T-helper 17 cell (primary cell): ENCODE measurements at places on chromosomes 3 and 15.

- no peak for DNase-seq
Measured at GRCh38 chr15:100944986-100945385, 25.8 kb downstream of the LRRK1 start.

DNA sequence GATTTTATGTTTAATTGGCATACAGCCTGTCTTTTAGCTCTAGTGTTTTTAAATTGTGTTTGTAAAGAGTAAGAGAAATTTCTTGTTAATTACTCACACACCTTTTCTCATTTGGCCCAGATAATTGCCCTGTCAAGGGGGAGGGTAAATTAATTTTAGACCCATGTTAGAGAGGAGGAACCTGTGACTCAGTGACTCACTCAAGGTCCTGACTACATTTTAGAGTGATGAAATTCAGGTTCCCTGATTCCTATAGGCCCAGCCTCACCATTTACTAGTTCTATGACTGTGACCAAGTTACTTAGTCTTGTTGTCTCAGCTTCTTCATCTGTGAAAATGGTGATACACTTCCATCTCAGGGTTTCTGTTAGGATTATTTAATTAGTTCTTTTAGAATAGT, 125.2 kb upstream of the DPH6 start:
- DNase-seq, result no peak

DNA sequence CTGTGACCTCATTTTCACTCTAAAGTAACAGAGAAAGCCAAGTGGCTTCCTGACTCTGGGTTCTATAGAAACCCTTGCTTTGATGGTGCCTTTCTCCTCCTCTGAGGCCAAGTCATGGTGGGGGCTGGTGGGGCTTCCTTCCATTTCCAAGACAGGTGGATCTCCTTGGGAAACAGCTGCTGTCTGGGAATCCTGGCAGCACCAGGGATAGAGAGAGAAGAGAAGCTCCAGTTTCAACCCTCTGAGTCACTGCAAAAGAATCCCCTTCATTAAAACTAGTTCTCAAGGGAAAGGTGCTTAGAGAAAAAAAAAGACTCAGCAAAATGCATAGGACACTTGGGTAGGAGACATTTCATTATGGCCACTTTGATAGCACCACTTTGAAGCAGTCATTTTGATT, 614.4 kb downstream of the FHIT start:
- no peak for DNase-seq

DNA sequence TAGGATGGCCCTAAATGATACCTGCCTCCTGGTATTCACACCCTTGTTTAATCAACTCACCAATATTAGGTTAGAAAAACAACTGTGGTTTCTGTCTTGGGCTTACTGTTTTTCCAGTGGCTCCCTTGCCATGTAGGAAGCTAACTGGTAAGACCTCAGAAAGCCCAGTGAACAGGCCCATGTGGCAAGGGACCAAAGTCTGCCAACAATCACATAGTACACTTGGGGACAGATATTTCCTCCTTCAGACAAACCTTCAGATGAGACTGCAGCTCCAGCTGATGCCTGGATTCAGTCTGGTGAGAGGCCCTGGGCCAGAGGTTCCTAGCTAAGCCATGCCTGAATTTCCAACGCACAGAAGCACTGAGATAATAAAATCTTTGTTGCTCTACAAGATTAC, 96.1 kb downstream of the GSK3B start:
- DNase-seq, result no peak

- DNase-seq, result no peak
Measured at GRCh38 chr15:68315035-68315434, 37.5 kb downstream of the FEM1B start.

GRCh38 chr15:64071931-64072765, 21.5 kb downstream of the CIAO2A start:
- DNase-seq, result no peak

GRCh38 chr3:189344996-189345395, 173.2 kb downstream of the TPRG1 start:
- DNase-seq, result no peak

DNA sequence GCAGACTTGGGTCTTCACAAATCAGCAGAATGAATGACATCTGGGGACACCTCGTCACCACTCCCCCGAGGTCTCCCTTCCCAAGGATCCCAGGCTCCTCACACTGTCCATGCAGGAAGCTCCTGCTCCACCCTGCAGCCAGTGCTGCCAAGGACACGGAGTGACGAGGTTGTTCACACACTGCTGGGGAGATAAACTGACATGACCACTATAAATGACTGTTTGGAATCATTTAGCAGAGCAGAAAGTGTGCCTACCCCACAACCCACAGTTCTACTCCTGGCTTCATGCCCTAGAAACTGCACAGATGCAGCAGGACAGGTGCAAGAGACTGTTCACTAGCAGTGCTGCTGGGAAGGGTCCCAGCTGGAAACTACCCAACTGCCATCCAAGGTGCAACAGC, 19.7 kb upstream of the PRSS50 start:
- no peak for DNase-seq

DNA sequence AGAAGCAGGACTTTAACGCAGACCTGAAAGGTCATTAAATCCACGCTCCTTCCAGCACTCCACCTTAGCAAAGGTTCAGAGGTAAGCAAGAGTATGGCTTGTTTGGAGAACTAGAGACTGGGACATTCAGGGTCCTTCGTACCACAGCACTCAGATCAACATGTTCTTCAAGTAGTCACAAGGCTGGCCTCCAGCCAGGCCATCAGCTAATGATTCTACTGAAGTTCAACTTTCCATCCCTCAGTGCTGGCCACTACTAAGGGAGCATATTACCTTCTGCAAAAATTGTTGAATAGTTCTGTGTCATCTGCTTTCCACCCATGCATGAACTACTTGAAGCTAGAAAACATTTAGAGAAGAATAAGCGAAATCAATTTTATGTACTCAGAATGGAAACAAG, 17.6 kb downstream of the CD200R1L start:
- no peak for DNase-seq

GRCh38 chr3:105511031-105511430, 144.3 kb downstream of the ALCAM start:
- DNase-seq, result no peak
